ENCODE measurements at places on chromosomes 1 and 21.
A peak's percentile ranks its signal among the peaks of the same experiment; 100 is the strongest.

DNA sequence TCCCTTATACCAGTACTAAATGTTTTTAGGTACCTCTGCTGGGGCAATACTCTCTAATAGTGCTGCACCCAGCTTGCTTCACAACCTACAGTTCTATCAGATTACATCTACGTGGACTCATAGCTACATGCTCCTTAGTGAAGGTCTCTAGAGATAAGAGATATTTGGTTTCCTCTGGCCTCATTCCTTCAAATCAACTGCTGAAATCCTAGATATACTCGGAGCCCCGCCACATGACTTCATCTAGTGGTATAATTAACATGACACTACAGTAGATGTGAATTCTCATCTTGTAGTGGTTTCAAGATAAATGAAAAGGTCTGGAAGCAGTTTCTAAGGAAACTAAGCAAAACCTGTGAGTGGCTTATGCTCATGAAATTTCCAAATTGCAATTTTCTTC is 115.4 kb downstream of the SMYD2 start:
- no peak for DNase-seq

DNA sequence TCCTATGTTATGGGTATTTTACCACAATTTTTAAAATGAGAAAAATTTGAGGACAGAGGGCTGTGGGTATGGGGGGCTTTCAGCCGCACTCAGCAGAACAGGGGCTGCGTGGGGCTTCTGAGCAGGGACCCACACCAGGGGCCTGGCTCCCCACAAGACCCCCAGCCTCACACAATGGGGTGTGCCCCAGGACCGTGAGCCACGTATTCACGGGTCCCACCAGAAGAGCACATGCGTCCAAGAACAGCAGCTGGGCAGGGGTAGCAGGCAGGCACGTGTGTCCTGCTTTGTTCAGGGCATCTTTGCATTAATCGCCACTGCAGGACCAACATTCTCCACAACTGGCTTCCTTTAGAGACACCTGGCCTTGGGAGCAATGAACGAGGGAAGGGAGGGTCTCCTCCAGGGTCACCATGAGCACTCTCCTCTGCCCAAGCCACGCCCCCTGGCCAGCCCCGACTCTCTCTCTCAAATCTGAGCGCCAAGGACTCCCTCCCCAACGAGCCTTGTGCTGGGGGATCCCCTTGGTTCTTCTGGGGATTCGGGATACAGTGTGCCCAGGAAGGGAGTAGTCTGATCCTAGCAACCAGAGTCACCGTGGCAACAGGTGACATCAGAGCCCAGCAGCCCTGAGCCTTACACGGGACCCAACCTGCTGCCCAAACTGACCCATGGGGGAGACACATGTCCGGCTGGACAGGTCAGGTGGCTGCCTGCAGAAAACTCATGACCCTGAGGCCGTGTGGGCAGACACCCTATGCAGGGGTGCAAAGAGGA is 7.4 kb upstream of the ARF1 start:
- DNase-seq: no peak

DNA sequence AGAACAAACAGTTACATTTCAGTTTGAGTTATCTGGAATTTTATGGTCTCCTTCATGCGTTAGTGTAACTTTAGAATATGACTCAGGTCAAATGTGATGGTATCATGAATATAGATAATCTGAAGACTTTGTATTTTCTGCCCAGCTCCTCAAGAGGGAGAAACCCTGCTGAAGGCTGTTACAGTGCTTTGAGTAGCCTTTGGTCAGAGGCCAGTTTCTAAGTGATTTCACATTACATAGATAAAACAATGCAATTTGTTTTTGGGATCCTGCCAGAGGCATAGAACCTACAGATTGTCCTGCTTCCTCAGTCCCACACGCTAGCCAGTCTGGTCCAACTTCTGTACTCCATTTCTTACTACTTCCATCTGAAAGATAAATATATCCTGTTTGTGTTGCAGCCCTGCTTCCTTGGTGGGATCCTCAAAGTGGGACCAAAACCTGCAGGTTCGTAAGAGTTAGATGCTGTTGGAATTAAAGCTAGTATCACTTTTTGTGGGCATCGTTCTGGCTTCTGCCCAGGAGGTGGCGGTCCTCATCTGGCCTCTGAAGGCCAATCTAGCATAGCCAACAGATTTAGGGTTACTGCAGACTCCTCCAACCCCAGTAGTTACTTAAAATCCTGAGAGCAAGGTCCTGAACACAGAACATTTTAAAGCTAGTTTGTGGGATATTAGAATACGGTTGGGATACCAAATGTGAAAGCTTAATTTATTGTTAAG is 645.8 kb upstream of the USP24 start:
- DNase-seq: no peak

DNA sequence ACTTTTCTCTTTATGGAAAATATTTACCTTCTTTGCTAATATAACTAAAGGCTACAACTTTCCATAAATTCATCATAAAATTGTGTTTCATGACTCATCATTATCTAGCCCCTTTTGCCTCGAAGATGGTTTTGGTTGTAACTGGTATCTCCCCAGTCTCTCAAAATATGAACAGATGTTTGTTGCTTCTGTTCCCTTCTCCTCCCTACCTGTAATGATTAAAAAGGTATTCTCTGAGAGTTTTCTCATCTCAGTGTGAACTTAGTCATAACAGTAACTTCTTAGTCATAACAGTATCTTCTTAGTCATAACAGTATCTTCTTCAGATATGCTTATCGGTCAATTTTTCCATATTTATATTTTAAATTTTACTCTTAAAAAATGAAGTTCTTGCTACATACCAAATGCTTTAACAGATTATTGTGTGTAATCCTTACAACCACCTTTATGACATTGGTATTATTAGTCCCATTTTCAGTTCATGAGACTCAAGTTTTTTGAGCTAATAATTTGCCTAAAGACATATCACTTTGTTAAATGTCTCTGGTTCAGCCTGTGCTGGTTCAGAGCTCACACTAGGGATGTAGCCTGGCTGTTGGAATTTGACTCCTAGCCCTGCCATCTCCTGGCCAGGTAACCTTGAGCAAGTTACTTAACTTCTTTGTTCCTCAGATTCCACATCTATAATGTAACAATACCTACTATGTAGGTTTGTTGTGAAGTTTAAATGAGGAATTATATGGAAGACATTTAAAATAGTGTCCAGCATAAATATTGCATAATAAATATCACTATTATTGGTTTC is 32.6 kb downstream of the ATP1B1 start:
- DNase-seq: no peak

- DNase-seq: no peak
These were observed 46.2 kb downstream of the ARHGAP29 start for GRCh38 chr1:94191216-94191615.

- no peak for DNase-seq
These were observed 48.4 kb downstream of the NEK7 start for GRCh38 chr1:198205016-198205684.

- DNase-seq: peak; percentile 57
These were observed 74.1 kb downstream of the SERINC2 start for GRCh38 chr1:31487143-31487542.

- no peak for DNase-seq
These were observed 2.8 kb upstream of the CLDN14 start for GRCh38 chr21:36482673-36483072.

DNA sequence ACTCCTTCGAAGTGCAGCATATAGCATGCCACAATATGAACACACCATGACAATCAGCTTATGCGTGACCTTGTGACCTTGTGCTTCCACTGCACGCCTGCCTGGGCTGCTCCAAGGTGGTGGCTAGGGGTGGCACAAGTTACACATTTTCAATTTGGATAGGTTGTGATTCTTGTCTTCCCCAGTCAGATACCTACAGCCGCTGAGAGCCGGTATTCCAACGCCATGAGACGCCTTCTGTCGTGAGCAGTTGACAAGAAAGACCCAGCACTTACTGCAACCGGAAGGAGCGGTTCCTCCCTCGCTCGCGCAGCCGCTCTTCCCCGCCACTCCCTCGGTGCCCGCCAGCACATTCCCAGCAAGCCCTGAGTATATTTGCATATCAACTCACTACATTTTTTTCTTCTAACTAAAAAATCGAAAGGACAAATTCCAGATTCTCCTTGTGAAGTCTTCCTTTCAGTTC is 359 bp upstream of the RNU11 start:
- peak; percentile 94 for DNase-seq

DNA sequence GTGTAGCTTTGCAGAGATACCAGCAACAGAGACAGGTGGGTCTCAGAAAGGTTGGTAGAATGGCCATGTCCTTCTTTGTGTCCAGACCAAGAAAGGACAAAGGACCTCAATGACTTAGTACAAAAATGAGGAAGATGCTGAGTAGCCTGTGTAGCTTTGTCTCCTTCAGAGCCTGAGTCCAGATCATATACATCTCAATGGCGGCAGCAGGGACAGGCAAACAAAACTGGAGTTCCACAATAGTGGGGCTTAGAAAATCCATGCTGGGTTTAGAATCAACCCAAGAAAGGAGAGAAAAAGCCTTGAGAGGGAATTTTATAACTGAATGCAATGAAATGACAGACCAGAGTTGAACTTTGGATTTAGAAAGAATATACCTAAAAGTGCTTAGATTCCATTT is 339.0 kb downstream of the BRINP3 start:
- no peak for DNase-seq

DNA sequence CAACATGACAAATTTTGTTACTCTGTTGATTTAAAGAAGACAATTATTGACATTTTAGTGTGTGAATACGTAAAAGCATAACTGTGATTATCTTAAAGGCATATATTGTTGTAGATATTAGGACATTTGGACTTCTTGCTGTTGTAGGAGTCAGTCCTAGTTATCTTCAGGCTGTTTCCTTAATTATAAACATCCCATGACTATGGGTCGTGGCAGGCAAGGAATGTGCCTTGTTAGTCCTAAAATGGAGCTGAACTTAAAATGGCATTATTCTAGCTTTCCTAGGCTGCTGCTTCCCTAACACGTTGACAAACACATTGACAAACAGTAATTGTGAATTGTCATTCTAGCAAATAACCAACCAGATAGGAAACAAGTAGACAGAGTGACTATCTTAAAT is 4.4 kb upstream of the MPZL1 start:
- no peak for DNase-seq

DNA sequence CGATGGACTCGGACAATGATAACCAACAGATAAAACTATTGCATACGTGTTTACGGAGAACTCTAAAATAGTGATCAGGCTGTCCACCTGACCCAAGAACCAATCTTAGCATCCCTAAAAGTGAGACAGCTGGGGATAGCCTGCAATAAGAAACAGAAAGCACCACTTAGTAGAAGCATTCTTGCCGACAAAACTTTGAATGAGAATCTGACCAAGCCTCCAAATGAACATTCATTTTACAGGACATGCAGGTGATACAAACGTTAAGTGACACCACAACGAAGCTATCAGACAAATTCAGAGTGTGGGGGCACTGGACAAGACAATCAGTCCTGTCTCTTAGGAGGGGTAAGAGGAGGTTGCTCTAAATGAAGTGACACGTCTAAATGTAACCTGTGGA is 1.2 kb downstream of the PSMG1 start:
- no peak for DNase-seq

- DNase-seq: no peak
These were observed 6.9 kb upstream of the GPR153 start for GRCh38 chr1:6267686-6268322.

GRCh38 chr1:164707868-164708331 is 148.9 kb downstream of the PBX1 start:
- DNase-seq: no peak

DNA sequence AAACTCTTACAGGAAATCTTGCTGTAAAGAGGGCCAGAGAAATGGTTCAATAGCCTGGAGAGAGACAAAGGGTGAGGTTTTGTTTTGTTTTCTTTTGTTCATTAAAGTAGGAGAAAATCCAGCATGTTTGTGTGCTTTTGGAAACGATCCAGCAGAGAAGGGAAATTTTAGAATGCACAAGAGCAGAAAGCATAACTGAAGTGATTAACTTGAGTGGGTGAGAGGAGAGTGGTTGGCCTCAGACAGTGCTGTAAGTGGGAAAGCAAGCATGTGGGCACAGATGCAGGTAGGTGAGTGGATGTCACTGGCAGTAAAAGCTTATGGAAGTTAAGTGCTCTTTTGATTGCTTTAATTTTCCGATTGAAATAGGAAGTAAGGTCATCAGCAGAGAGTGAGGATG is 50.2 kb downstream of the EEIG2 start:
- DNase-seq: no peak

GRCh38 chr1:59020151-59020997 is 236.5 kb upstream of the JUN start:
- DNase-seq: peak; percentile 68

DNA sequence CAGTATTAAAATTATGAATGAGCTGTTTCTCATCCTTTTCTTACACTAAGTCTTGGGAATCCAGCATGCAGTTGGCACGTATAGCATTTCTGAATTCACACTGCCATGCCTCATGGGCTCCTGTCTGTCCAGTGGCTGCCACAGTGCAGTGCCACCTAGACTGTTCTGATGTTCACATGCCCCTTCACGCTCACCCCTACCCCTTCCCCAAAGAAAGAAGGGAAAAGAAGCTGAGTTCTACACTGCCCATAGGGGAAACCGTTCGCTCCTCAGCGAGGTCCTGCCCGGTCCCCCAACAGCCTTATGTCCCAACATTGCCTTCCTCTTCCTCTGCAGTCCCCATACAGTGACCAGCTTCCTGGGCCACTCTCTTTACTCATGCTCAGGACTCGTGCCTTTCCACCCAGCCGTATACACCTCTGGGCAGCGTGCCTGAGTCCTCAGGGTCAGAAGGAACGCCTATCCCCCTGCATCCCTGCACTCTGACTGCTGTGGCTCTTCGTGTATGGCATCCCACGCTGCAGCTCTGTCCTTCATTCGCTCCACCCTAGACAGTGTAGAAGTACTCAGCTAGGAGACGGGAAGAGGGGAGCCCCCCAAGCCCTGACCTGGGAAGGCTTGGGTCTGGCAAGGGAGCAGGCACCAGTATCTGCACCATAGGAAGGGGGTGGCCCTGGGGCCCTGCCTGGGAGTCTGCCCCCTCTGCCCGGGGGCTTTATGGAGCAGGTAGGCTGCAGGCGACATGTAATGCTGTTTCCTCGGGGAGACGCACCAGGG is 24.1 kb upstream of the ARF1 start:
- no peak for DNase-seq

GRCh38 chr1:236209185-236209584 is 66.8 kb downstream of the GPR137B start:
- no peak for DNase-seq

DNA sequence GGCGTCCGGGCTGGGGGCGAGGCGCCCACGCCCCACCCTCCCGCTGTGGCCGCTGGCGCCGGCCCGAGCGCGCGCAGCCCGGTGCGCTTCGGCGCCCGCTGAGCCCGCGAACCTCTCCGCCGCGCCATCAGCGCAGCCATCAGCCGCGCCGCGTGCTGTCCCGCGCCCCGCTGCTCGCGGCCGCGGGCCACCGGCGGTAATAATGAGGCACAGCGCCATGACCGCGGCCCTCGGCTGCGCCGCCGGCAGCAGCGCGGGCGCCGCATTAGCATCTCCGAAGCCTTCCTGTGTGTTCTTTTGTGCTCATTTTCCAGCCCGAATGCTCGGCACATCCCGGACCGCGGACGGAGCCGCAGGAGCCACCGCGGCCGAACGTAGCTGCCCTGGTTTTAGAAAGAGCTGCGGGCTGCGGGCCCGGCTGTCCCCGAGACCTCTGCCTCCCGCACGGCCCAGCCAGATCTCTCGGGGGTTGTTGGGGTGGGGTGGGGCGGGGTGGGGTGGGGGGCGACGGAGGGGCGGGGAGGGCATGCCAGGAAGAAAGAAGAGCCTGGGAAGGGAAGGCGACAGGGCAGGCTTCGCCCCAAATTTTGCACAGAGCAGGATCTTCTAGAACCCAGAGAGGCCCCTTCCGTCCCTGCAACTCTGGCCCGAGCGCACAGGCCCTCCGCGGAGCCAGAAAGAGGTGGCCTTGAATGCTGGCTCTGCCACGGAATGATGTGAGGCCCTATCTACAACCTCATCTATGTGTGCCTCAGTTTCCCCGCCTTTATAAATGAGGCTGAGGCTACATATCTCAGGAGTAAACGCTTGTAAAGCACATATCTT is 55.3 kb downstream of the RRAGC start:
- DNase-seq: no peak

- peak; percentile 82 for DNase-seq
These were observed at the start of gene EVA1C for GRCh38 chr21:32412162-32413014. TSS of gene EVA1C (plus strand) at chr21:32412706. CDS start at chr21:32412854, 148 bp downstream.
